Stimulated activated CD8-positive, alpha-beta memory T cell treated with anti-CD3 and anti-CD28 coated beads, Interleukin-2, amount 100 ng/mL, for 1 hour (primary cell): ENCODE measurements at places on chromosomes 5 and 9.

- no peak for DNase-seq
These were observed 9.9 kb downstream of the S100Z start for GRCh38 chr5:76859591-76860247.

DNA sequence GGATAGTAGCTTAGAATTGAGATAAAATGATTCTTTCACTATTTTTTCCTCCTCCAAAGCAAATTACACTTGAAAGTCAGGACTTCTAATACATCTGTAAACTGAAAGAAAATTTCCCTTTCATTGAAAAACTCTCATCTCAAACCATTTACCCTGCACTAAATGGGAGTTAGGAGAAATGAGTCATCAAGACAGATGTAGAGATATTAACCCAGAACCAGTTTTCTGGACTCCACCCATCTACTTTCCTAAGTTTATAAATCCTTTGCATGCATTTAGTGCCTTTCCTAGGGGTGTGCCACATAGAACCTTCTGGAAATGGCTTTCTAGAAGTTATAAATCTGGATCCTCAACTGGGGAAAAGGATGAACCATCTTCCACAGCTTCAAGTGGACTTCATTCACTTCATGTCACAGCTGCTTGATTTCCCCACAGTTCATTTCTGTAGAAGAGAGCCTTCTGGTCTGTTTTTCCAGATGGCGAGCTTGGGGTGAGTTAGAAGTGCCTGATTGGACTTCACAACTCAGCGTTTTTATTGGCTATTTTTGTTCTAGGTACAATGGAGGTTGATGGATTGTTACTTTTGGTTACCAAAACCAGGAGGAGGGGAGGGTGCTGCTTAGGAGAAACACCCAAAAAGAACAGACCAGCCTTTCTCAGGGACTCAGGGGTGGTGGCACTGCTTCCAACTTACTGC lies 72.5 kb upstream of the GPR151 start:
- no peak for DNase-seq

DNA sequence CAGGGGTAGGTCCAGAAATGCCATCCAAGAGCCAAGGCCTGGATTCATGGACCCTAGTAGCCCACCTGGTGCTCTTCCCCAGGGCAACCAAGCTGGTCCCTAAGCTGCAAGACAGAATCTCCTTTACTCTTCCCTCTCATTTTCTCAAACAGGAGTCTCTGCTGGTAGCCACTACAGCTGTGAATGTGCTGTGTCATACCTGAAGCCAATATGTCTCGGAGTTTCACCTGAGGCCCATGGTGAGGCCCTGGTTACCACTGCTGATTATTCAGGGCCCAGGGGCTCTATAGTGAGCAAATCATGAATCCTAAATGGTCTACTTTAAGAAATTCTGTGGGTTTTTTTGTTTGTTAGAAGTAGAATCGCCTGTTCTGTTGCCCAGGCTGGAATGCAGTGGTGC lies 15.9 kb downstream of the CDK7 start:
- no peak for DNase-seq

GRCh38 chr9:110626101-110626829 lies 42.3 kb upstream of the MUSK start:
- DNase-seq: no peak

DNA sequence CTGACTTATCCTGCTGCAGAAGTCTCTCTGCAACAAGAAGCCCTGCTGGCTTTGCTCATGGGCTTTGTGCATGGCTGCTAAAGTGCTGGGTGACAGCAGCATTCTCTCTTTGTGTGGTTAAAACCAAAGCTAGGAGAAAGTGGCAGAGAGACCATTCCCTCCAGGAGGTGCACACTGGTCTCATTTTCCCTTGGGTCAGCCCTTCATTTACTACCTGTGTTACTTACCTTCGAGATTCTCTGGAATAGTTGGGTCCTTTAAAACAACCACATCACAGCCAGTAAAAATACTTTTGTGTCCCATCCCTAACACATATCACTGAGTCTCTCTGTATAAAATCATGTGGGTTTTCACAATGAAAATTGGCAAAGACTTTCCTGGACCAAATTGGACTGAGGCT lies 315.5 kb downstream of the IRX1 start:
- DNase-seq: no peak

- DNase-seq: no peak
These were observed 19.5 kb upstream of the RAB14 start for GRCh38 chr9:121220996-121221663.

GRCh38 chr9:14256588-14256987 lies 57.4 kb downstream of the NFIB start:
- DNase-seq: no peak

- DNase-seq: no peak
These were observed 287.1 kb upstream of the CDH9 start for GRCh38 chr5:27325513-27325912.

DNA sequence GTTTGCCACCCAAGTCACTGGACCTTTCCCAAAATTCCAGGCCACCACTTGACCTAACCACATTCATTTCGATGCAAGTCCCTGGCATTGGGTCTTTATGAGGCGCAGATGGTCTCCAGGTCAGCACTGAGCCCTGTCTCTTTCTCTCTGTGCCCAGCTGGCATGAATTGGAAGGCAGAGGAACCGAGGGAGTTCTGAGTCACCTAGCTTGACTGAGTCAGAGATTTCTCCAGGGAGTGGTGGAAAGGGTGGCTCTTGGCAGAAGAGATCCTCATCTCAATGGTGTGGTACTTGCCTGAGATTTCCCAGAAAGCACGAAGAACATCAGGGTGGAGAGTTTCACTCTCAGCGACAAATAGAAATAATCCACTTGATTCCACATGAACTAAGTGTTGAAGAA lies 43.8 kb downstream of the WDR36 start:
- DNase-seq: no peak

GRCh38 chr9:114958844-114959235 lies 28.4 kb upstream of the TNFSF8 start:
- no peak for DNase-seq

- DNase-seq: no peak
These were observed 32.5 kb downstream of the LEAP2 start for GRCh38 chr5:132905938-132906337.
